Pancreas (tissue), 10 donors: ENCODE measurements at places on chromosomes 6 and 20.
A peak's percentile ranks its signal among the peaks of the same experiment; 100 is the strongest.

DNA sequence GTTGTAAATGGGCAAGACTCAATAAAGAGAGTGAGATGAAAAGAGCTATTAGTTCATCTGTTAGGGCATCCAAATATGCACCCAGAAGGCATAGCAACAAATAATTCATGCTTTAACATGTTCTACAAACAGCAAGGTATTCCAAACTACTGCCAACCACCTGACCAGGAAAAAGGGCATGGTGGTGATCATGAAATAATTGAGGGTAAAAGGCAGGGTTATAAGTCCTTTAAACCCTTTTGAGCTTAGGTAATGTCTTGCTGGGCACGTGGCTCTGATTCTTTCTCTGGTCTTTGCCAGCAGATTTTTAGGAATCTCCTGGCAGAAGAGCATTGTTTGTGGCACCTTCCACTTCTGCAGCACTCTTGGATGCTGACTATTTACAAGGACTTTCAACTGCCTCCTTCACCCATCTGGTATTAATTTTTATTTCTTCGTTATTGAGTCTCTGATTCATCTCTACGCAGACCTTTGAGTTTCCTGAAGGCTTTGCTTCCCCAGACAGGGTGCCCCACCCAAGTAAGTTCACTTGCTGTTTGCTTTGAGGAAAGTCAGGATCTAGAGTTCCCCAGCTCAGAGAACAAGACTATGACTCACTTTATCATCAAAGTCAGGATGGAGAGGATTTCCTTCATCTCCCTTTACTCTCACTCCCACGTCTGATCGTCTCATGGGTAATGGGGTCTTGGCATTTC, 83.4 kb upstream of the NEDD9 start:
- DNase-seq = no peak

- DNase-seq = no peak
These were observed 18.3 kb downstream of the BPIFB1 start for GRCh38 chr20:33301192-33301930.

DNA sequence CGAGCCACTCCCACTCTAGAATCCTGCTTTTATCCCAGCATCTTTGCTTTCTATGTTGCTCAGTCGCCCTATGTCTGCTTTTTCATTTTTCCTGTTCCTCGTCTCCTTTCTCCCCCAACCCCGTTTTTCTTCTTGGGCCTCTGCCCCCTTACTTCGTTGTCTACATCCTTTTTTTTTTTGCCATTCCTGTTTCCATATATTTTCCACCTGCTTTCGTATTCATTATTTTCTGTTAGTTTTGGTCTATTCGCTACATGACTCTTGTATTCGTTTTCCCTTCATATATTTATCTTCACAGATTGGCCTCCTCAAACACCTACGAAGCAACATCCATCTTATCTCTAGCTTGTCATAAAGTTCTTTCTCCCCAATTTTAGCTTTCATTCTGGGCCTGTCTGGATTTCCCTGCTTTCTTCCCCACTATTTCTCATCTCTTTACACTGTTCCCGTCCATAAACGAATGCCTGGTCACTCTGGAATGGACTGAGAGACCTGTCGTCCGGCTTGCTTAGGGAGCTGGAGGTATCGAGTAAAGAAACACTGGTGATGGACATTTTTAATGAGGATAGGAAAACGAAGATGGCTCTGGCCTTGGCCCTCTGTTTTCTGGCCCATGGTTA, 915 bp downstream of the PRRC2A start:
- no peak for DNase-seq

GRCh38 chr6:14412026-14412425, 294.5 kb downstream of the CD83 start:
- no peak for DNase-seq

GRCh38 chr20:38181971-38182370, 16.9 kb upstream of the TGM2 start:
- no peak for DNase-seq

GRCh38 chr6:90139272-90139817, 157.3 kb downstream of the BACH2 start:
- no peak for DNase-seq

GRCh38 chr6:166318649-166319600, 10.7 kb upstream of the PRR18 start:
- DNase-seq = no peak

DNA sequence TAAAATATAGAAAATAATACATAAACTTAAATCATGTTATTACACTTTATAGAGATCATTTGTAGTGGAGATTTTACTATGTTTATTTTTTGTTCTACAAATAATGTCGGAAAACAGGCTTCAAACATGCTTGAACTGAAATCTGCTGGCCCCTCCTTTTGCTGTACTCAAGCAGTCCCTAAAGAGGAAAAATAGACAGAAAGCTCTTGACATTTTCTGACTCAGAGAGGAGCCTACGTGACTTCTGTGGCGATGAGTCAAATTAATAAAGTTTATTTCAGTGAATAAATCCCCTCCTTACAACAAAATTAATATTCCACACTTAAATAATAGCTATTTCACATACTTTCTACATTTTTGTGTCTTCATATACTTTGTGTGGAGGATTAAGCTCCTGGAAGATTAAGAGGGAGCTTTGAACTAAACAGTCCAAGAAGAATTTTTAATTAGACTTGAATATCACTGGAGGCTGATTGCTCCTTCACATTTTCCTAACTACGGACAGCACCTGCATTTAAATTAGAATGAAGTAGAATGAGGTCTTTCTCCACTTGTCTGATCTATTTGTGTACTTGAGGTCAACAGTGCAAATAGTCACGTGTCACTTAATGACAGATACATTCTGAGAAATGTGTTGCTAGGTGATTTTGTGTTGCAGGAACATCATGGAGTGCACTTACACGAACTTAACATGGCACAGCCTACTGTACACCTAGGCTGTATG, 1.7 kb upstream of the TREM1 start:
- DNase-seq = no peak

- DNase-seq = no peak
These were observed 634.5 kb downstream of the QKI start for GRCh38 chr6:164048840-164049516.

- no peak for DNase-seq
These were observed 49.9 kb downstream of the PTPN1 start for GRCh38 chr20:50559856-50560638.

GRCh38 chr6:32622545-32623401, 14.4 kb upstream of the HLA-DQA1 start:
- DNase-seq = peak; percentile 3

DNA sequence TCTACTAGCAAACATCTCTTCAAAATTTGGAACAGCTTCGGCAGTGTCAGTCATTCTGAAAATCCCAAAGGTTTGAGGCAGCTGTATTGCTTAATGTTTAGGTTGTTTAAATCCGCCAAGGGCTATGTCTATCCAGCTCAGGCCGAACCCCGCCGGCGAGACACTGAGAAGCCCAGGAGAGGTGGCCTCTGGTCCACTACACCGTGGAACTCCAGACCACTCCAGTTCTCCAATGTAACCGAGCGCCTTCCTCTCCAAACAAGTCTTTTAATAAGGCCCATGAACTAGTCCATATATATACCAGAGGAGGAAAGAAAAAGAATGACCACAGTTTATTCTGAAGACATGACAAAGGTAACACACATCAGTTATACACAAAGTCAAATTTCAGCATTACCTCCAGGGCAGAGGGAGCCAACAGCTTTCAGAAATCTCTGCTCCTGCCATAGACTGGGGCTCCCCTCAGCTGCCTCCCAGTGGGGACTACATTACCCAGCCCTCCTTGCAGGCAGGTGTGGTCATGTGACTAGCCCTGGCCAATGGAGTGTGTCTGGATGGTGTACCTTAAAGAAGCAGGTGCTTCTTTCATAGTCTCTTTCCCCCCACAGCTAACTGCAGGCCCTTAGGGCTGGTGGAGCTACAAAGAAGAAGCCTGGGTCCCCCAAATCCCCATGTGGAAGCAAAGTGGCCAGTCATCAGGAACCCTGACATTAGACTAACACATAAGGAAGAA, at the start of gene RAMACL:
RAMACL (minus strand) TSS at position 255 of the 733 bp plus-strand sequence; CDS start at position 54, 201 bp downstream.
- DNase-seq = no peak

- no peak for DNase-seq
These were observed 67.3 kb upstream of the E2F3 start for GRCh38 chr6:20334334-20334733.
